ENCODE measurements at places on chromosomes 6 and 20. TPM values are rescaled to one million over a fixed set of nuclear protein-coding genes. Genes with fewer than 3 reads are reported as not detected.

Gene MYLK2
- 0.41 TPM for total RNA-seq

DNA sequence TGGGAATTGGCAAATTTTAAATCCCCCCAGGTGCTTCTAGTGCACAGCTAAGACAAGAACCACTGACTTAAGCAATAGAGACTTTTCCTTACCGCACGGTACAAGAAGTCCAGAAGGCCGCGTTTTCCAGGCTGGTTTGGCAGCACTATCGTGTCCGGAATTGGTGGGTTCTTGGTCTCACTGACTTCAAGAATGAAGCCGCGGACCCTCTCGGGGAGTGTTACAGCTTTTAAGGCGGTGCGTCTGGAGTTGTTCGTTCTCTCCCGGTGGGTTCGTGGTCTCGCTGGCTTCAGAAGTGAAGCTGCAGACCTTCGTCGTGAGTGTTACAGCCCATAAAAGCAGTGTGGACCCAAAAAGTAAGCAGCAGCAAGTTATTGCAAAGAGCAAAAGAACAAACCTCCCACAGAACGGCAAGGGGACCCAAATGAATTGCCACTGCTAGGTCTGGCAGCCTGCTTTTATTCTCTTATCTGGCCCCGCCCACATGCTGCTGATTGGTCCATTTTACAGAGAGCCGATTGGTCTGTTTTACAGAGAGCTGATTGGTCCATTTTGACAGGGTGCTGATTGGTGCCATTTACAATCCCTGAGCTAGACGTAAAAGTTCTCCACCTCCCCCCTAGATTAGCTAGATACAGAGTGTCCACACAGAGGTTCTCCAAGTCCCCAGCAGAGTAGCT lies 264.5 kb downstream of the PREX1 start:
- no peak for DNase-seq

- no peak for DNase-seq
Measured at GRCh38 chr6:6784514-6785162, 196.1 kb downstream of the LY86 start.

Gene ARMC12
- total RNA-seq: not detected

Gene MYLK4
- total RNA-seq: 0.03 TPM

All from HT-29 (cell line).